ENCODE measurements at places on chromosomes 16 and 17. TPM values are rescaled to one million over a fixed set of nuclear protein-coding genes. Genes with fewer than 3 reads are reported as not detected.

Gene CCDC102A
- 5.2 TPM for total RNA-seq

Gene TNRC6A
- total RNA-seq, result 93.1 TPM

DNA sequence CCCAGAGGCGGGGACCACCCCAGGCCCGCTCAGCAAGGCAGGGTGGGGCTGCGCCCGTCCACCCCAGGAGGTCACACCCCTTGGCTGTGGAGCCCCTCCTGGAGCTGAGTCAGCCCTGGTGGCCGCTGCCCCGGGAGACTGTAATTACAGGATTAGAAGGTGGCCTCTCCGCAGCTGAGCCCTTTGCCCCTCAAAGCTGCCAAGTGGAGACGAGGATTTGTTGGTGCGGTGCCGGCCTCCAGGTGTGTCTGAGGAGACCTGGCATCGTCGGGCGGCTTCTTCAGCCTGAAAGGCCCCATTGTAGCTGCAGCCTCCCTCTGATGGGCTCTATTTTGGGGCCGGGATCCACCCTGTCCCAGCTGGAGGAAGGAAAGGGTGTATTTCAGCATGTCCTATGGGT lies 22.7 kb upstream of the SPNS2 start:
- DNase-seq, result no peak

DNA sequence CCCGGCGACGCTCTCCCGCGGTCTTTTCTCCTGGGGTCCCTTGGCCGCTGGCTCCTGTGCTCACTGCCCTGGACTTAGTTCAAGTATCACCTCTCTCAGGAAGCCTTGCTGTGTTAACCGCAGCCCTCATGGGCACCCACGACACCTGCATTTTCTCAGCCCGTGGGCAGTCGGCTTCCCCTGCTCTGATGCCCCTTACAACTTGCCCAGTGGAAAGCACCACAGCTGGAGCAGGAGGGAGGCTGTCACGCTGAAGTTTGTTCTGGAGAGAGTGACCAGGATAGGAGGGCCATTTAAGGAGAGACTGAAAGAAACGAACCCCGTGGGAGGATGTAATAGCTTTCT lies 395 bp downstream of the STXBP4 start:
- no peak for DNase-seq

DNA sequence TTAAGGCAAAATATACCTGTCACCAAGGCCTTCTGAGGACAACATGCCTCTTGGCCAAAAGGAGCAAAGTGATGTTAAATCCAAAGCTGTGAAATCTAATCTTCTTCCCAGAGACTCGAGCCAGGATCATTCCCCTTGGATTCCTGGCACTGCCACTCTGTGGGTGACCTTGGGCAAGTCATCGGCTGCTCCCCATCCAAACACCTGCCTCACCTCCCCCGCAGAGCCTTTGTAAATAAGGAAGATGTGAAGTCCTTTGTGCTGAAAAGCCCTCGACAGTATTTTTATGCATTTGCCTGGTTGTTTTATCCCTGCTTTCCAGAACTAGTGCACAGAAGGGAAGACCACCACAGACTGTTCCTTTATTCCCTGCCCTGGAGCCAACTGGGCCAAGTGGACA lies 5.4 kb upstream of the CEP295NL start:
- no peak for DNase-seq

GRCh38 chr17:43822570-43823190 lies 10.3 kb downstream of the MPP3 start:
- no peak for DNase-seq

DNA sequence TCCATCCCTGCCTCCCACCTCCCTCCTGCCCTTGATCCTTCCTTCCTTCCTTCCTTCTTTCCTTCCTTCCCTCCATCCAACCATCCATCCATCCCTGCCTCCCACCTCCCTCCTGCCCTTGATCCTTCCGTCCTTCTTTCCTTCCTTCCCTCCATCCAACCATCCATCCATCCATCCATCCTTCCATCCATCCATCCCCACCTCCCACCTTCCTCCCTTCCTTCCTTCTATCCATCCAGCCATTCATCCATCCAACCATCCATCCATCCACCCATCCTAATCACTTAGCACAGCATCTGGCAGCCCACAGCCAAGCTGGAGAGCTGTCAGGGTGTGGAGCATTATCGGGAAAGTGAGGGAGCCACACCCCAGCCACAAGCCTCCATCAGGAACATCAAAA lies 54.5 kb downstream of the TK2 start:
- DNase-seq, result no peak

Data from GM23338 (cell line).